ENCODE measurements at places on chromosomes 7 and 10. TPM values are rescaled to one million over a fixed set of nuclear protein-coding genes. Genes with fewer than 3 reads are reported as not detected.
A peak's percentile ranks its signal among the peaks of the same experiment; 100 is the strongest.

GRCh38 chr10:34862892-34863291 lies 47.8 kb upstream of the PARD3 start:
- H3K27me3 ChIP-seq = no peaks in the 10 kb centered on the region
- no peak overlapping the region for H3K4me3 ChIP-seq
- DNase-seq = peak; percentile 54
- peaks cover 14% of the 10 kb centered on the region for H3K4me1 ChIP-seq
- H3K27ac ChIP-seq = no peak overlapping the region

Gene INTS15
- 28.6 TPM for polyA plus RNA-seq

Gene TMEM229A
- 3.7 TPM for polyA plus RNA-seq

- DNase-seq = no peak
- peaks cover 3% of the 10 kb centered on the region for H3K4me1 ChIP-seq
- no peaks in the 10 kb centered on the region for H3K36me3 ChIP-seq
- peaks cover 2% of the 10 kb centered on the region for H3K27me3 ChIP-seq
These were observed 356.1 kb downstream of the ELMO1 start for GRCh38 chr7:37092548-37092947.

DNA sequence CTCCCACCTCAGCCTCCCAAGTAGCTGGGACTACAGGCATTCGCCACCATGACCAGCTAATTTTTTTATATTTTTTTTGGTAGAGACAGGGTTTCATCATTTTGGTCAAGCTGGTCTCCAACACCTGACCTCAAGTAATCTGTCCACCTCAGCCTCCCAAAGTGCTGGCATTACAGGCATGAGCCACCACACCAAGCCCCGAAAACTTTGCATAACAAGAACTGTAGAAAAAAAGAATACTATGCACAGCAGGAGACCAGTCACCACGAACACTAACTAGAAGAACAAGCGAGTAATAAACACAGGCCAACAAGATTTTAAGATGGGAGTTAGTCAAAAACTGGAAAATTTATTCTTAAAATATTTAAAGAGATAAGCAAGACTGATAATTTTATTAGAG lies 447.0 kb downstream of the ETV1 start:
- no peak for DNase-seq
- no peak overlapping the region for H3K27ac ChIP-seq
- H3K27me3 ChIP-seq = no peaks in the 10 kb centered on the region
- H3K36me3 ChIP-seq = no peaks in the 10 kb centered on the region

All from large intestine (tissue), 12 donors.